ENCODE measurements at places on chromosomes 5 and 9.

DNA sequence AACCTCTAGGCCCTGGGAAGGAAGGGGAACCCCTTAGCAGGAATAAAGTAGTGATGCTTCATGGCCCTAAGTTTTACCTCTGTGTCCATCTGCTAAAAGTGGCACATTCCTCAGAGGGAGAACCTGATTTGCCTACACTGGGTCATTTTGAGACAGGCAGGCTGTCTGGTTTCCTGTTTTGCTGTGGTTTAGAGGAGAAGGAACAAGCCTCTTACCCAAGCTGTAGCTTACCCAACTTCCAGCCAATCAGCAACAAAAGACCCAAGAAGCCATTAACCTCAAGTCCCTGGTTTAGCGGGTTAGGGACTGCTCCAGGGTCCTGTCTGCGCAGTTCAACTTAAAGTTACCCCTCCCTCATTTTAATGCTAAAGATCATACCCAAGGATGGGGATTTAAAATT, 411.0 kb downstream of the MAT2B start:
- no peak for DNase-seq

DNA sequence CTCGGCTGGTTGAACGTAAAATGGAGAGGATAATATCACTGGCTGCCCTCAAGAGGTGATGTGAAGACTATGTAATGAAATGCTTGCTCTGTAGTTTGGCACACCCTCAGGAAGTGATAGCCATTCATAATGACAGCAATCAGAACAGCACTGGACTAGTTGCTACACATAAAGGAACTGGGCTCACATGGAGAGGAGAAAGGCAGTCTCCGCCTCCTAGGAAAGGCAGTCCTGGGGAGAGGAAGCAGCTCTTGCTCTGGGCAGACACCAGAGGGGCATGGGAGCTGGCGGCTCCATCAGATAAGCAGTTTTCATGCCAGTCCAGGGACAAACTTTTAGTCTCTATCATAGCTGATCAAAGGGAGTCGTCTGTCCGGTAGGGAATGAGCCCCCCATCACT, 46.9 kb downstream of the ARHGEF37 start:
- DNase-seq = no peak

GRCh38 chr5:134506054-134507039, 19.1 kb upstream of the JADE2 start:
- DNase-seq = no peak

DNA sequence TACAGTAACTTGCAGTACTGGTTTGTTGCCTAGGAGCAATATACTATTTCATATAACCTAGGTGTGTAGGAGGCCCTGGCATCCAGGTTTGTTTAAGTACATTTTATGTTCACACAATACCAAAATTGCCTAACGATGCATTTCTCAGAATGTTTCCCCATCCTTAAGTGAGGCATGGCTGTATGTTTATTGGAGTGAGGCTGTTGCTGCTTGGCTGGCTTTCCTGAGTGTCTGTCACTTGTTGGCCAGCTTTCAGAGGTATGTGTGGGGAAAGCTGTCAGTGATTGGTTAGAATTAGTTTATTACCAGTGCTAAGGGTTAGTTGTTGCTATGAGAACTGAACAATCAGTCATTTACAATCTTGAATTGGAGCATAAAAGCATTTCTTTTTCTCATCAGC, 154.1 kb upstream of the CDH12 start:
- no peak for DNase-seq

DNA sequence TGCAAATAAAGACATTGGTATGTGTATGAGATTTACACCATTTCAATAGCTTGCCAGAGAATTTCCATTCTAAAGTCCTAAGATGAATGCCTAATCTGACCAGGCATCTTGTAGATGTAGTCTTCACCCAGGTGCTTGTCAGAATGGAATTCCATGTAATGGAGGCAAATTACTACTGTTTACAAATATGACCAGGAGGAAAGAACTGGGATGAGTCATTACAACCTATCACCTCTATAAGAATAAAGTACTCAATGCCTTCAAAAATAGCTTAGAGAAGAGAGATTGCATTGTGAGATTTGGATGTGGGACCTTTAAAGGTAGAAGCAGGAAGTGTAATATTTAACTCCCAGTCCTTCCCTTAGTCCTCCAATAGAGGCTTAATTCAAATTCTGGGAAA, 507.0 kb upstream of the PTGER4 start:
- DNase-seq = no peak

- no peak for DNase-seq
Measured at GRCh38 chr5:73387601-73388305, 60.8 kb downstream of the FOXD1 start.

- DNase-seq = no peak
Measured at GRCh38 chr9:6383551-6384225, 29.3 kb upstream of the UHRF2 start.

- DNase-seq = no peak
Measured at GRCh38 chr9:2000314-2000713, 14.8 kb upstream of the SMARCA2 start.

DNA sequence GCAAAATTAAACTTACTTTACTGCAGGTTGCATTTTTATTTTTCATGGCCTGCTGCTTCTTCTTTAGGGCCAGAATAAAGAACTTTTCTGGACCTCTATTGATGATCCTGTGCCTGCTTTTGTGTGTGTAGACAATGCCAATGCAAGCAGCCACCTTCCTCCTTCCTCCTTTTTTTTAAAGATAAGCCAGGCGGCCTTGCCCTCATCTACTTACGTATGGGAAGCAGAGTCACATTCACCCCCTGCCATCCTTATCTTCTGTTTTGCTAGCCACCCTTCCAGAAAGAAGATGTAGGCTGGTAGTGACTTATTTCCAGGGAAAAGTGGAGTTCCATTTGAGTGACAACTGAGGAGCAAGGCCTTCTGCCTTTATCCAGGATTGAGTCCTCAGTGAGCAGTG, 122.9 kb downstream of the KDM4C start:
- DNase-seq = no peak

GRCh38 chr9:136616948-136617695, 45.6 kb upstream of the EGFL7 start:
- DNase-seq = no peak
